ENCODE measurements at places on chromosomes 13 and 19. TPM values are rescaled to one million over a fixed set of nuclear protein-coding genes. Genes with fewer than 3 reads are reported as not detected.

KASH5 gene
- not detected for total RNA-seq

PRKCG gene
- total RNA-seq: 4.3 TPM

DPF1 gene
- 7.8 TPM for total RNA-seq

CHST8 gene
- total RNA-seq: 0.89 TPM

TMEM59L gene
- 0.74 TPM for total RNA-seq

METTL21C gene
- not detected for total RNA-seq

SERTAD3 gene
- total RNA-seq: 58.6 TPM

Measured in cardiac muscle cell (in vitro differentiated cells and primary cell).